ELR (cell line): ENCODE measurements at places on chromosomes 7 and 10.

DNA sequence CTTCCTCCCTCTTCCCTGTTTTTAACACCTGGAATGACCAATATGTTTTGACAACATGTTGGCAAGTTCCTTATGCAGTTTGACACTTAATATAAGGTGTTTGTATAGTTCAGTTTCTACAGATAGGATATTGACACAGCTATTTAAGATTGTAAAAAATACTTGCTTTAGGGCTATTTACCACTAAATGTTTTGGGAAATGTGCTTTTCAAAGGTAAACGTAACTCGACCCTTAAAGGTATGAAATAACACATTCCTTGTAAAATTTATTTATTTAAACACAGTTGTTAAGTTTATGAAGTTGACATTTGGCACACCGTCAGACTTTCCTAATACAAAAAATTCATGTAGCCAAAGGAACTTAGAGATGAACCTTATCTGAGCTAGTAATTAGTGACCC, 817.6 kb downstream of the PCDH15 start:
- DNase-seq = no peak

- DNase-seq = no peak
Observed at GRCh38 chr10:1747590-1748157, 10.3 kb upstream of the ADARB2 start.

DNA sequence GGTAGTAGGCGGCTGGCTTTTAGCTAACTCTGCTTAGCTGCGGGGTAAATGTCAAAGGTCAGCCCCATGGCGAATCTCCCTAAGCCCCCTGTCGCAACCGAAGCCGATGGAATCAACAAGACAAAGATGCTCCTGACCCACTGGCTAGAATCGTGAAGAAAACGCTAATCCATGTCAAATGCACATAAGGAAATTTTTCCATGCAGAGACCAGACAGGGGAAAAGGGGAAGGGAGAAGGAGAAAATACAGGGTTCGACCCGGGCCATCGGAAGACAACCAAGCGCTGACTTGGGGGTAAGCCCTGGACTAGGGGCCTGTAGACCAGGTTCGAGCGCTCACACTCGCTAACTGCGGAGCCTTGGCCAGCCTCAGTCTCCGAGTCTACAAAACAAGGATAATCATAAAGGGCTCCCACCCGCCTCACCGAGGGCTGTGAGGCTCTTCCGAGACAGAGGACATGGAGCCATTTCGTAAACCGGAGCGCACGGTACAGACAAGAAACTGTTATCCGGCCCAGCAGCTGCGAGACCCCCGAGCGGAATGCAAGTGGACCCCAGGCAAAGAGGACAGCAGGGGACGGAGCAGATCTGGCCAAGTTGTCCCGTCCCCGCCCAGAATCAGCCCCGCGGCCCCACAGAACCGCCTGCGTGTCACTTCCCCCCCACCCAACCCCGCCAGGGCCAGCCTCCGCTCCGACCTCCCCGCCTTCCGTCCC, 507 bp downstream of the SAR1A start:
- no peak for DNase-seq

DNA sequence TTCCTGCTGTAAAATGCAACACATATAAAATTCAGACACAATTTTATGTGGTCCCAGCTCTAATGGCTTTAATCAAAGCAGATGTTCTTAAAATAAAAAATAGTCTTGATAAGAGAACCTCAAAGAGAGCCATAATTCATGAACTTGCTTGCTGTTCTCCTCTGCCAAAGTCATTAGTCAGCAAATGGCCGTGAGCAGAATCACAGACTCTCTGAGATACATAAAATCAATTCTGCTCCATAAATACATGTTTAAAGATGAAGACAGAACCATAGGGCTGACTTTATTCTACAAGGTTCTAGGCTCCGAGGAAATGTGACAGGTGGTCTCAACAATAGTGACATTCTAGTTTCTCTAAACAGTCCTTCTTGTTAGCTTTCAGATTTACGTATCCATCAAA, 29.8 kb downstream of the HSPA12A start:
- DNase-seq = no peak

DNA sequence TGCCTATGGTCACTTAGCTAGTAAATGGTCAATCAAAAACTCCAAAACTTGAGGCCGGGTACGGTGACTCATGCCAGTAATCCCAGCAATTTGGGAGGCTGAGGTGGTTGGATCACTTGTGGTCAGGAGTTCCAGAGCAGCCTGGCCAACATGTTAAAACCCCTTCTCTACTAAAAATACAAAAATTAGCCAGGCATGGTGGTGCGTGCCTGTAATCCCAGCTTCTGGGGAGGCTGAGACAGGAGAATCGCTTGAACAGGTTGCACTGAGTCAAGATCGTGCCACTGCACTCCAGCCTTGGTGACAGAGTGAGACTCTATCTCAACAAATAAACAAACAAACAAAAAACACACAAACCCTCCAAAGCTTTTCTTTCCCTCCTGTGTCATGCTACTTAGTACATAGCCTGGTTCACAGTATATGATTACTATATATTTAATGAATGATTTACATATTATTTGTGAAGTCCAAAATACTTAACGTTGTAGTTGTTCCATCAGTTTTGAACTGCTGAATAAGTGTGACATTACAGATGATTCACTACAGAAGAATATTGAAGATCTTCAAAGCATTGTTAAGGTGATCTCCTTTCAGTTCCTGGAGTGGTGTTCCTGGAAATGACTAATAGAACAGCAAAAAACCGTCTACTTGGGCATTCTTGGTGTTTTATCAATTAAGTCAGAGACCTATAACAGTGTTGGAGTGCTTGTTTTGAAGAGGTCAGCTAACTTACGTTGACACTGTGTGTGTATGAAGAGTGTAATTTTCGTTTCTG, 72.9 kb downstream of the ADK start:
- peak; percentile 87 for DNase-seq

- no peak for DNase-seq
Observed at GRCh38 chr7:123622660-123623386, 21.2 kb downstream of the ASB15 start.

GRCh38 chr10:128612195-128612594, 486.0 kb upstream of the MKI67 start:
- DNase-seq = no peak

DNA sequence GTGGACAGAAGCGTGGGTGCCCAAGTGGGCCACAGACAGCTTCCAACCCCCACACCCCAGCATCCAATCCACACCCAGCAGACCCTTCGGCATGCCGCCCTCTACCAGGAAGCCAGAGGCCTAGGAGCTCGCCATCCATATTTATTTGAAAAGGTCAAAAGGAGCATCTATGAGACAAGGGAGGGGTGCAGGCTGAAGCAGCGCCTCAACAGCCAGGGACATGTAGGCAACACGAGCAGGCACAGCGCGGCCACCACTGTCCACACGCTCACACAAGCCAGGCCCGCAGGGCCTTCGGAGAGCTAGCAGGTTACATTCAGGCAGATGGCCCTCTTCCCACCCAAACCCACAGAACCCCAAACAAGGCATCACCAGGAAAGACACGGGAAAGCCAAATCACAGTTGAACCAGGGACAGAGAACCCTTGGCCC, 34.6 kb downstream of the PSAP start:
- no peak for DNase-seq

- no peak for DNase-seq
Observed at GRCh38 chr10:86687750-86688149, 19.4 kb downstream of the LDB3 start.

GRCh38 chr7:92053312-92053711, 81.0 kb downstream of the CYP51A1 start:
- DNase-seq = no peak
